ENCODE measurements at places on chromosomes 11 and 22.

GRCh38 chr11:76200006-76200940 is 6.0 kb downstream of the WNT11 start:
- no peak for DNase-seq

DNA sequence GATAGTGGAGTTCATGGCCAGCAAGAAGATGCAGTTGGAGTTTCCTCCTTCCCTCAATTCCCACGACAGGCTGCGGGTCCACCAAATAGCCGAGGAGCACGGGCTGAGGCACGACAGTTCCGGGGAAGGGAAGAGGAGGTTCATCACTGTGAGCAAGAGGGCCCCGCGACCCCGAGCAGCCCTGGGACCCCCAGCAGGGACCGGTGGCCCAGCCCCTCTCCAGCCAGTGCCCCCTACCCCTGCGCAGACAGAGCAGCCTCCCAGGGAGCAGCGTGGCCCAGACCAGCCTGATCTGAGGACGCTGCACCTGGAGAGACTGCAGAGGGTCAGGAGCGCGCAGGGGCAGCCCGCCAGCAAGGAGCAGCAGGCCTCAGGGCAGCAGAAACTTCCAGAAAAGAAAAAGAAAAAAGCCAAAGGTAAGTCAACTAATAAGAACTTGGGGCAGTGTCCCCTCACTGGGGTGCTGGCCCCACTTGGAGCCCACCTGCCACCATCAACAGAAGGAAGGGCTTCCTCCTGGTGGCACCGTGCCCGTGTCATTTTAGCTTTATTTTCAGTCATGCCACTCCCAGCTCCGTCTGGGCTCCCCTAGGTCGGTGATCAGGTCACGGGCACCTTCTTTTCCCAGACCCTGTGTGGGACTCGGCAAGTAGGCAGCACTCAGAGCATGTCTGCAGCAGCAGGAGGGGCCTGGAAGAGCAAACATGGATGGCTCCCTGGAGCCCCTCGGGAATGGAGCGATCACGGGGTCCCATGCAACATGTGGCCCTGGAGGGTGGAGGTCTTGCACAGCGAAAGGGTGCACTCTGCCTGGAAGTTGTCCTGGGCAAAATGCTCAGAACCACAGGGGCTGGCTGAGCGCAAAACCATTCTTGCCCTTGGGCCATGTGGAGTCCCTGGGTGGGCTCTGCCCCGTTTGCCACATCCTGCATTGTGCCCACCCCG is 33.3 kb downstream of the IGHMBP2 start:
- no peak for DNase-seq

DNA sequence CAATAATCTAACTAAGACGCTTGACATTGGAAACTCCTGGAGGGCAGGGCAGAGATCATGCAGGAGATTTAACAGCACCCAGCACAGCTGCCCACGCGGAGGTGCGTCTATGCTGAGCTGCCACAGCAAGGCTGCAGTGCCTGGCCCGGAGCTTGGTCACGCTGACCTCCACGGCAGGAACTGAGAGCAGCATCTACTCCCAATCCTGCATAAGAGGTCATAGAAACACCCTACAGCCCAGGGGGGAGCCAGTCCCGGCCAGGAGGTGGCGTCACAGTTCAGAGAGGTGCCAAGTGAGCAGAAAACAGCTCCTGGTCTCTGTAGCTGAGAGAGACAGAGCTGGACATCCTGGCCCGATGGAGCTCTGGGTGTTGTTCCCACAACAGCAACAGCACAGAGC is 121.1 kb upstream of the TMEM45B start:
- no peak for DNase-seq

GRCh38 chr22:41913040-41913719 is 1.7 kb downstream of the SHISA8 start:
- no peak for DNase-seq

DNA sequence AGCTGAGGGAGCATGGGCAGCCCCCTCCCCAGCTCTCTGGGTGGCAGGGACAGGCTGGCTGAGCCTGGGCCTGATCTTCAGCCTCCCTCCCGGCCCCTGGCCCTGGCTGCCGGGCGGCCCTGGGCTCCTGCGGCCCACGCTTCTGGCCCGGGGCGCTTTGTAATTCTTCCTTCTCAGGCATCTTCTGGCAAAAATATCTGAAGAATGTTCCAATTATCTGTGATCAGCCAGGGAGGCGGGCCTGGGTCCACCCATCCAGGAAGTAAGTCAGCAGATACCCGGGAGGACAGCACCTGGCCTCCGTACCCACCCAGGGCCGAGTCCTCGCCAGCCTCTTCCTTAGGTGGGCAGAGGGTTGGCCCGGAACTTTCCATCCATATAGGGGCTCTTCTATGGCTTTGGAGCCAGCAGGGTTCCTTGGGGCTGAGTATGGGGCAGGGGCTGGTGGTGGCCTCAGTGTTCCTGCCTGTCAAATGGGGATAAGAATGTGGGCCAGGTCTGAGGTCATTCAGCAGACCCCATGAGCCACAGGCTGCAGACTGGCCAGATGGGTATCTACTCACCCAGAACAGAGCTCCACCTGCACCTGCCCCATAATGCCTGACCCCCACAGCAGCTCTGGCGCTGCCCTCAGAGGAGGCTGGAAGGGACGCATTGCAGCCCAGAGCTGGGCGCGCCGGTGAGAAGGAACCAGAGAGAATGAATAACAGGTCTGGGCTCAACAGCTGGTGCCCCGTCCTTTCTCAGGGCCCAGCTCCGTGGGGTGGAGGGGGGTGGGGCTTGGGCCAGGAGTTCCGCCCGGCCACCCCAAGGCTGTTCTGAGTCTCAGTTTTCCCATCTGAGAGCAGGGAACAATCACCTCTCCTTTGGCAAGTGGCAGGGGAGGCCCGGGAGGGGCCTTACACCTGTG is 16.2 kb downstream of the WNT7B start:
- no peak for DNase-seq

DNA sequence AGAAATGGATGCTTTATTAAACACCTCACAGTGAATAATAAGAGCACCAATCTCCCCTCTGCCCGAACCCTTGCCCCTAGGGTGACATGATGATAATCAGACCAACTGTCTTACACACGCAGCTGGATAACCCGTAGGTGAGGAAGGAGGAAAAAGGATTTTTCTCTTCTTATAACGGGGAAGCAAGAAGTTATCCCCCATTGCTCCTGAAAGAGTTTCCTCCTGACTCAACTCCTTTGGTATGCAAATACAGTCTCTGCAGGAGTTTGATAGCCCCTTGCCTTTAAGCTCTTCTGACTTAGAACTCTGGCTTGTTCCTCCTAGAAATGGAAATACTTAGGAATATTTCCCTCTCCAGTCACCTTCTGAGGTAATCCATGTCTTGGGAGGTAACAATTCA is 455.8 kb downstream of the TMEM135 start:
- no peak for DNase-seq

GRCh38 chr11:357582-357981 is 11.7 kb upstream of the B4GALNT4 start:
- no peak for DNase-seq

- DNase-seq, result no peak
Measured at GRCh38 chr11:92330114-92330513, 105.5 kb downstream of the FAT3 start.

DNA sequence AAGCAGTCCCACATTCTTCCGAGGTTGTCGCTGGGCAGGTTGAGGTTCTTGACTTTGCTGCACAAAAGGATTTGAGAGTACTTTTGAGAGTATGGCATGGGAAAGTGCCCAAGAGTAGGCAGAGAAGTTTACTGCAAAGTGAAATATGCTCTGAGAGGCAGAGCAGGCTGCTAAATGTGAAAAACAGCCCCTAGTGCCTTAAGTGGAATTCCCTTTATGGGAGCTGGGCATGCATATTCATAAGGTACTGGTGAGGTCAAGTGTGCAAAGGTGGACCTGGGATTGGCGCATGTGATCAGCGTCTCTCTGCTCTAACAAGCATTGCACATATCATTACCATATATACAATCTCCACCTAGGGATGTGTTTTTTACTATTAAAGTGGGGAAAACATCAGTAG is 12.0 kb upstream of the APOL4 start:
- no peak for DNase-seq

- no peak for DNase-seq
Measured at GRCh38 chr11:116782728-116783127, 5.1 kb downstream of the ZPR1 start.

- no peak for DNase-seq
Measured at GRCh38 chr11:131240421-131240820, 130.0 kb upstream of the NTM start.

DNA sequence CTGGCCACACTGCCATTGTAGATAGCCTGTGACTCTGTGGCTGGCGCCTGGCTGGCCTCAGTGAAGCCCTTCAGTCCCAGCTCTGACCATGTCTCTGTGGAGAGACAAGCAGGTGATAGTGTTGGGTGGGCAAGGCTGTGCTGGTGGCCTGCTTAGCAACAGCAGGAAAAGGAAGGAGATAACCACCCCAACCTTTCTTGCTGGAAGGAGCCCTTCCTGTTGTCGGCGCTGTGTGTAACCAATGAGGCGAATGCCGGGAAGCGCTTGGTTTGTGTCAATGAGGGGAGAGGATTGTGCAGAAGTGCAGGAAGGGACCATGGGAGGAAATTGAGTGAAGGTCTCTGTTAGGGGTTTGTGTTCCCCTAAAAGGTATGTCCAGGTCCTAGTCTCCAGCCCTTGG is 27.3 kb downstream of the PARVB start:
- no peak for DNase-seq

GRCh38 chr22:40853961-40854360 is 2.5 kb downstream of the ST13 start:
- DNase-seq, result no peak

DNA sequence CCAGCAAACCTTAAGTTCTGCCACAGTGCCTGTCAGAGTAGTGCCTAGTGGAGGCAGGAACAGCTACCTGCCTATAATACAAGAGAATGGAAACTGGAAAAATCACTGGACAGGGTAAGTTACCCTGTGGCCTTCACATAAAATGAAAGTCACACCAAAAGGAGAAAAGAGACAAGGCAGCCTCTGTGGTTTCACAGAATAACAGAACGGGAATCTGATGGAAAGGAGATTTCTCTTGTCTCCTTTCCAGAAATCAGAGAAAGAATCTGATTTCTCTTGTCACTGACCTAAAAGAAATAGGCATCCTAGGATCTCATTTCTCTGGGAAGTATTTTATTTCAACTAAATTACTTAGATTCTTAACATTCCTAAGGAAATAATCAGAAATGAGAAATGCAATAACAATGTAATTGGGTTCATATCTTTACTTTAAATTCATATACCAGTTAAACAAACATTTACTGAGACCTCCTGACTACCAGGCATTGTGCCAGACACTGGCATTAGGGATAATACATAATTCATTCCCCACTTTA is 41.6 kb downstream of the PRCP start:
- DNase-seq, result no peak

- no peak for DNase-seq
Measured at GRCh38 chr22:38733329-38733723, 22.5 kb downstream of the SUN2 start.

GRCh38 chr11:117647872-117648271 is 149.1 kb downstream of the DSCAML1 start:
- DNase-seq, result no peak

- no peak for DNase-seq
Measured at GRCh38 chr11:134363161-134363560, 31.4 kb downstream of the GLB1L2 start.
